ENCODE measurements at places on chromosomes 6 and 20.

- DNase-seq, result no peak
- H3K27me3 ChIP-seq, result no peaks in the 10 kb centered on the region
- peaks cover 7% of the 10 kb centered on the region for H3K36me3 ChIP-seq
- H3K27ac ChIP-seq, result no peak overlapping the region
Observed at GRCh38 chr6:110900028-110900598, 25.5 kb downstream of the AMD1 start.

DNA sequence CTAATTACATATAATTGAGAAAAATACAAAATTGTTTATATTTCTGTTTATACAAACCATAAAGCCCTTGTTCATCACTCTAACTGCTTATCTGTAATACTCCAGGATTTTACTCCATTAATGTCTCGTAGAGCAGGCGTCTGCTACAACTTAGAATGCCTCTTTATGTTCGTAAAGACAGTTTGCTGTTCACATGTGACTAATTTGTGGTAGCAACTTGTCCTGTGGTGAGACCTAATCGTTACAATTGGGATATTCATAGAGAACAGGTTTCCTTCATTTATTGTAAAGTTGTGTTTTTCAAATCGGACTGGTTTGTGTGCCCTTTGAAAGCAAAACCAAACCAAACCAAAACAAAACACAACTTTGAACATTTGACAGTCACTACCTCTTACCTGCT is 149.7 kb downstream of the ASCC3 start:
- no peaks in the 10 kb centered on the region for H3K36me3 ChIP-seq
- no peak overlapping the region for H3K4me3 ChIP-seq
- no peak for DNase-seq
- no peaks in the 10 kb centered on the region for H3K27me3 ChIP-seq
- no peaks in the 10 kb centered on the region for H3K4me1 ChIP-seq

DNA sequence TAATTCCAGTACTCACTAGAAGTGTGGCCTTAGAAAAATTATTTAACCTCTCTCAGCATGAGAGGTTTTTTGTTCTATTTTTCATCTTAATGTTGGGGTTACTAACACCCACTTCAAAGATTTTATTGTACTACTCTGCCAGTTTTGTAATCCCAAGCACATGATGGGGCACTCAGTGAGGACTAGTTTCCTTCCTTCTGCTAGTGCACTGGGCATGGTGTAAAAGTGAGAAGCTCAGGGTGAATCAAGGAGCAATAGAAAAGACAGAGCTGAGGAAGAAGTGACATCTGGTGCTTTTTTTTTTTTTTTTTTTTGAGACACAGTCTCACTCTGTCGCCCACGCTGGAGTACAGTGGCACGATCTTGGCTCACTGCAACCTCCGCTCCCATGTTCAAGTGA is 439.4 kb upstream of the ARID1B start:
- no peak overlapping the region for H3K4me3 ChIP-seq
- H3K27me3 ChIP-seq, result no peaks in the 10 kb centered on the region
- no peak for DNase-seq
- no peaks in the 10 kb centered on the region for H3K36me3 ChIP-seq
- no peak overlapping the region for H3K27ac ChIP-seq
- H3K4me1 ChIP-seq, result no peaks in the 10 kb centered on the region

DNA sequence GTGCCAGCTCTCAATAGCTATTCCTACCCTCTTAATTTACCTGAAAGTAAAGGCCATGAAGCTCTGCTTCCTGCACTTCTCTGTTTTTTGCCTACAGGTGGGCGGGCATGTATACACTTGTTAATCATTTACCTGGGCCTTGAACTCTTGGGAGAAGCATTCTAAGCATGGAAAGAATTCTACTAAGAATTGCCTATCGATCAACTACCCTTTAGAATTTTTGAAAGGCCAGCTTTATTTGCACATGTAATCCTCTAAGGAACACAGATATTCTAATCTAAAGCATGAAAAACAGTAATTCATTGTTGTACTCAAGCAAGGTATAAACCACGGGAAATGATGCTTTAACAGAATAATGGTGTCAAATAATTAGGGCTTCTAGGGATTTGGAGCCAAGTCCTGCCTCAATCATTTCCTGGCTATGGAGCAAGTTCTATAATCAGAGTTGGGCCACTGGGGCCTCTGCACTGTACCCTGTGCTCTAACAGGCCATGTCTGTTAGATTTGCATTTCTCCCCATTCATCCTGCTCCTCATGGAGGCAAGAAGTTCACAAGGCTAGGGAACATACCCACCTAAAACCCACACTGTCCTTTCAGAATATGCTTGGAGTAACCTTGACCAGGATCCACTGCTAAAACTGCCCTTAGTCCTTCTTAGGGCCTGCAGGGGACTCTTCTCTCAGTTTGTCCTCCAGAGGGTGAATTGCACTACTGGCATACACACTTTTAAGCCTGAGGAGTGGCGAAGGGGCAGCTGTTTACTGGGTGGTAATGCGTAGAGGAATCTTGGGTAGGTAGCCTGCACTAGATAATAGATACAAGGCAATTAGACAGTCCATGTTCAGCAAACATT is 276.4 kb upstream of the JAG1 start:
- H3K4me3 ChIP-seq, result no peak overlapping the region
- H3K27me3 ChIP-seq, result no peaks in the 10 kb centered on the region
- no peak overlapping the region for H3K27ac ChIP-seq
- no peaks in the 10 kb centered on the region for H3K36me3 ChIP-seq
- no peaks in the 10 kb centered on the region for H3K4me1 ChIP-seq

GRCh38 chr6:42152024-42152423 is 9.6 kb upstream of the C6orf132 start:
- no peaks in the 10 kb centered on the region for H3K27me3 ChIP-seq
- no peaks in the 10 kb centered on the region for H3K4me1 ChIP-seq
- DNase-seq, result no peak
- H3K4me3 ChIP-seq, result no peak overlapping the region

- DNase-seq, result no peak
- H3K4me1 ChIP-seq, result peaks cover 18% of the 10 kb centered on the region
- H3K4me3 ChIP-seq, result no peak overlapping the region
- H3K27ac ChIP-seq, result no peak overlapping the region
- no peaks in the 10 kb centered on the region for H3K27me3 ChIP-seq
- H3K36me3 ChIP-seq, result no peaks in the 10 kb centered on the region
Observed at GRCh38 chr20:3157817-3158216, 1.8 kb downstream of the FASTKD5 start.

DNA sequence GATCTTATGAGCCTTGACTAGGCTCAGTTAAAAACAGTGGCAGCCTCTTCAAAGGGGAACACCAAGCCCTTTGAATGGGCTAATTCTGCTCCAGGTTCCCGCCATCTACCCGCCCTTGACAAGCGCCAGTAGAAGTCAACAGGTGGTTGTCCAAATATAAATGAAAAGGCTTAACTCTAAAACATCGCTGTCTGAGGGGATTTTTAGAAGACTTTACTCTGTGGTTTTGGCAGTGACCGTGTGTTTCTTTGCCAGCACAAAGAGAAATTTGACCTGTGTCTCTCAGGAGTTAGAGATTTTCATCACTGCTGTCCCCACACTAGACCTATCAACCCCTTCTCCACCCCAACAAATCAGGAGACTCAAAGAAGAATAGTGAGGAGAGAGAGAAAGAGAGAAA is 19.8 kb upstream of the SIM1 start:
- no peaks in the 10 kb centered on the region for H3K4me1 ChIP-seq
- H3K36me3 ChIP-seq, result no peaks in the 10 kb centered on the region
- H3K4me3 ChIP-seq, result no peak overlapping the region
- DNase-seq, result no peak

- DNase-seq, result no peak
- no peaks in the 10 kb centered on the region for H3K36me3 ChIP-seq
- no peak overlapping the region for H3K4me3 ChIP-seq
- no peak overlapping the region for H3K27ac ChIP-seq
Observed at GRCh38 chr20:58162986-58163385, 65.5 kb downstream of the ANKRD60 start.

DNA sequence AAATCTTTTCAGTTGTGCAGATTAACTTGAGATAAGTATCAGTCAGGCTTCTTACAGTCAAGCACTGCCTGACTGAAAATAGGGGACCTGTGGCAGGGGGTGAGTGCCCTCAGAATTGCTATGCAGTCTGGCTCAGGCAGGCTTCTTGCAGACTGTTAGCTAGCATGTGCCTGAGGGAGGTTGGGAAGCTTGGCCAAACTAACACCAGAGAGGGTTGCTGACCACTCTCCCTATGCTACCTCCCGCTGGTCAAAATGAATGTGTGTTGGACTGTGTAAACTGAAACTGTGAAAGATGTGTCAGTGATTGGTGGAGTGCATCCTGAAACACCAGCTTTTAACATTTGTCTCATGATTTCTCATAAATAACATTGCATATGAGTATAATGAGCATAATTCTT is 622.3 kb upstream of the IMPG1 start:
- H3K36me3 ChIP-seq, result no peaks in the 10 kb centered on the region
- H3K4me3 ChIP-seq, result no peak overlapping the region
- H3K4me1 ChIP-seq, result no peaks in the 10 kb centered on the region
- no peak for DNase-seq

GRCh38 chr6:37058084-37058586 is 52.7 kb downstream of the FGD2 start:
- H3K4me3 ChIP-seq, result no peak overlapping the region
- peaks cover 6% of the 10 kb centered on the region for H3K4me1 ChIP-seq
- no peak for DNase-seq
- no peak overlapping the region for H3K27ac ChIP-seq
- H3K36me3 ChIP-seq, result no peaks in the 10 kb centered on the region

DNA sequence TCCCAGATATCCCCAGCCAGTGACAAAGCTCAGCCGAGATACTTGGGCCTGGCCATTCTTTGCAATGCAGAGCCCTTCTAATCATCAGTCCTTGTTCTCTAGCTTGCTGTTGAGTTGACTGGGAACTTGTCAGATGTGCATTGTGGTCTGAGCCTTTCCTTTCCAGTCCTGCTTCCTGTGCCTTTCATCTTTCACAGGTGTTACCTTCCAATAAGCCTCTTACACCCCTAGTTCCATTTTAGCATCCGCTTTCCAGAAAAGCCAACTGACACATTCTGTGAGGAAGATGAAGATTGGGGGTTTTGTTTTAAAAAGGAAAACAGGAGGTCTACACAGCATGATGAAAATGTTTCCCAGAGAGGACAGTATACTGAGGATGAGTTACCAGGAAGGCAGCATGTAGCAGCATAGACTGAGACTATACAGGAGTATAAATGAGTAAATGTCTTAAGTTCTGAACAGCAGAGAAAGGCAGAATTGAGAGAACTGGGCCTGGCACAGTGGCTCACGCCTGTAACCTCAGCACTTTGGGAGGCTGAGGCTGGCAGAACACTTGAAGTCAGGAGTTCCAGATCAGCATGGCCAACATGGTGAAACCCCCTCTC is 5.6 kb upstream of the CEP85L start:
- DNase-seq, result no peak
- H3K4me1 ChIP-seq, result no peaks in the 10 kb centered on the region
- no peak overlapping the region for H3K4me3 ChIP-seq
- no peaks in the 10 kb centered on the region for H3K36me3 ChIP-seq
- no peak overlapping the region for H3K27ac ChIP-seq

GRCh38 chr6:28326371-28326948 is 9.5 kb downstream of the ZSCAN31 start:
- no peak overlapping the region for H3K4me3 ChIP-seq
- DNase-seq, result no peak
- no peak overlapping the region for H3K27ac ChIP-seq

- no peak for DNase-seq
- H3K4me1 ChIP-seq, result no peaks in the 10 kb centered on the region
- H3K36me3 ChIP-seq, result peaks cover 34% of the 10 kb centered on the region
- no peak overlapping the region for H3K4me3 ChIP-seq
- no peaks in the 10 kb centered on the region for H3K27me3 ChIP-seq
- no peak overlapping the region for H3K27ac ChIP-seq
Observed at GRCh38 chr20:41426086-41426830, 59.6 kb upstream of the EMILIN3 start.

GRCh38 chr6:96683819-96684528 is 121.0 kb downstream of the FHL5 start:
- no peak overlapping the region for H3K27ac ChIP-seq
- H3K4me1 ChIP-seq, result no peaks in the 10 kb centered on the region
- DNase-seq, result no peak
- no peaks in the 10 kb centered on the region for H3K27me3 ChIP-seq
- H3K4me3 ChIP-seq, result no peak overlapping the region

DNA sequence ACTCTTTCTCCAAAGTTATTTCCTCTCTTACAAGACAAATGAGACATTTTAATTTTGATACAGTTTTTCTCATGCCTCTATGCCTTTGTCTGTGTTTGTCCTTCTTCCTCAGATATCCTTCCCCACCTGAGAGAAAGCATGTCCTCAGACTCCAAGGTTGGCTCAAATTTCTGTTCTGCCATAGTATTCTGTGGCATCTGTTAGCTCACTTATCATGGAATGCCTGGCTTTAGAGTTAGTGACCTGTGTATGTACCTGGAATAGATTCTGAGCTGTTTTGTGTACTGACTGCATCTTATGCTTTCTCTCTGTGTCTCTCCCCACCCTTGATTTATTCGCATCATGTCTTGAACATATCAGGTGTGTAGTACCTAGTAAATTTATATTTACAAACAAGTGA is 90.0 kb downstream of the CENPW start:
- no peaks in the 10 kb centered on the region for H3K4me1 ChIP-seq
- peak; percentile 76 for DNase-seq
- no peak overlapping the region for H3K4me3 ChIP-seq
- H3K27ac ChIP-seq, result no peak overlapping the region
- no peaks in the 10 kb centered on the region for H3K36me3 ChIP-seq

DNA sequence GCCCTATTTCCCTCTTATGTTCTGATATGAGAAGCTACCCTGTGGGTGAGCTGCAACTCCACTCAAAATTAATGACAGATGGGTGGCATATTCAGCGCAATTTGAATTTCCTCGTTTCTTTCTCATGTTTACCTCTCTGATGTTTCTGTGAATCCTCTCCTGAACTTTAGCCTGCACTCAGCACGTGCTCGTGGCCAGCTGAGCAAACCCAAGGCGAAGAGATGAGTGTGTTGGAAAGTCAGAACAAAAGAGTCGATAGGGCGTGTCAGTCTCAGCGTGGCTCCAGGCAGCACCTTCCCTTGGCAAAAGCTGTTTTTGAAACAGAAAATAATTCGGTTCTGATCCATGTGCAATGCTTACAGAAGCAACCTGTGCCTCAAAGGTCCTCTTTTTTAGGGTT is 226.1 kb upstream of the GMDS start:
- no peak for DNase-seq
- no peaks in the 10 kb centered on the region for H3K4me1 ChIP-seq
- no peak overlapping the region for H3K4me3 ChIP-seq
- no peak overlapping the region for H3K27ac ChIP-seq
- H3K27me3 ChIP-seq, result no peaks in the 10 kb centered on the region
- H3K36me3 ChIP-seq, result no peaks in the 10 kb centered on the region

- no peak for DNase-seq
- H3K27me3 ChIP-seq, result no peaks in the 10 kb centered on the region
- H3K36me3 ChIP-seq, result no peaks in the 10 kb centered on the region
- no peak overlapping the region for H3K27ac ChIP-seq
- H3K4me3 ChIP-seq, result no peak overlapping the region
Observed at GRCh38 chr20:60065741-60066437, 107.7 kb downstream of the CDH26 start.

- peak; percentile 90 for DNase-seq
- no peaks in the 10 kb centered on the region for H3K36me3 ChIP-seq
- H3K27ac ChIP-seq, result peak overlapping the region; percentile 75
- peaks cover 5% of the 10 kb centered on the region for H3K4me1 ChIP-seq
Observed at GRCh38 chr20:45833883-45834796, 541 bp downstream of the SNX21 start.
